ENCODE measurements at places on chromosomes 4 and X.

DNA sequence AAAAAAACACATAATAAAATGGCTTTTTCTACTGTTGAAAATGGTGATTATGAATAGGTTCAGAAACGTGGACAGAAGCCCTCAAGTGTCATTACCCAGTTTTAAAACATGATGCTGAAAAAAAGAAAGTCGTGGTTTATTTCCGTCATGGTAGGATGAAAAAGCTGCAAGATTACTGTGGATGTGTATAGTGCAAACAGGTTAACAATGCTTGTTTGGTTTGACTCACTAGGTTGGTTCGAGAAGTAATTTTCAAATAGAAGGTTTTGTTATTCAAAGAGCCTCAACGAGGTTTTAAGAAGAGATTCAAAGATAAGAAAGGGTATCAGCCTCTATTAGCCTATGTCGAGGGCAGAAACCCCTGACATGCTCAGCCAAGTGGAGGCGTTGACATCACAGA lies 2.5 kb upstream of the RXFP1 start:
- no peak for DNase-seq

GRCh38 chr4:89158884-89159503 lies 47.7 kb downstream of the TIGD2 start:
- DNase-seq = no peak

DNA sequence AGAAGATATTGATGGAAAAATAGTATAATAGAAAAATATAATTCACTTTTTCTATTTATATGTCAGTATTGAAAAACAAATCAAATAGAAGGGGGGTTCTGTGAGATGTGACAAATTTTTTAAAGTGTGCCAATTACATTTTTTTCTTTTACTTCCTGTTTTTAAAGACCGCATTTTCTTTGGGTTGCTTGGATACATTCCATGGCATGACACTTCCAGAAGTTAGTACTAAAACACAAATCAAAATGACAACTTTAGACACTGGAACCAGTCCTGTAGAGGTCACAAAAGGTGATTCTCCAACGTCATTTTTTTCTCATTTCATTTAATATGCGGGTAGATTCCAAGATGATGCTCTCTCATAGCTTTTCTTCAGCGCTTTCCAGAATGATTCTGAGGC lies 116.2 kb upstream of the GNPDA2 start:
- DNase-seq = no peak

DNA sequence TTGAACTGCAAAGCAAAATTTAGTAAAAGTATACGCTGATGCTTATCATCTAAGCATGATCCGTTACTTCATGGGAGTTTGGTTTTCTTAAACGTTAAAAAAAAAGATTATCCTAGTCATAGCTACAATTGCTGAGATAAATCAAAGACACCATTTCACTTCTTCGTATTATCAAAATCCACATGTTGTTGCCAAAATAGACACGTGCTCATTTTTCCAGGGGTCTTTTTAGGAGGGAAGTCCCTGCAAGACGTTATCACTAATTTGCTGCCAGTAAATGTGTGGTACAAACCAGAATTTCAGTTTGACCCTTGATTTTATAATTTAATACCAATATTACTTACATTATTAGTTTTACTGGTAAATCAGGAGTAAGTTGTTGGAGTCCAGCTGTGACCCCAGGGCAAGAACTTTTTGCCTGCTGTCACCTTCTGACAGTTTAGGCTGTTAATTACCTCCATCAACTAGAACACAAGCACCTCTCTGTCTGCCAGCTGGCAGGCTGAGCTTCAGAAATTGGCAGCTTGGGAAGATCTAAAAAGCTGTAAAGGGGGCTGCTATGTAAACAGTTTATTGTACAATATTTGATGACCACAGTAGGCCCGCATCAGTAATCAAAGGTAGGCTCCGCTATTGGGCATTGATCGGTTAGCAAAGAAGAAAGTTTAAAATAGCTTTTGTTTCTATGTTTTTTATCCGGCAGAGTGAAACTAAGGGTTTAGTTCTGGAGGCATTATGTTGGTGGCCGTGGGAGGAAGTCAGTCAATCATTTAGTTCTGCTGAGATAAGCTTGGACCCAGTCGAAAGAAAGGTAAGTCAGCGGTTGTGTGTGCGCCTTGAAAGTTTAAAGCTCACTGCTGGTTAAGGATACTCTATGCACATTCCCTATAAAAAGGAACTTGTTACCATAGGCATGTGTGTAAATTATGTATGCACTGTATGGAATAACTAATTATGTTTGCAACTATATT lies 196.4 kb downstream of the FBXO8 start:
- DNase-seq = no peak

DNA sequence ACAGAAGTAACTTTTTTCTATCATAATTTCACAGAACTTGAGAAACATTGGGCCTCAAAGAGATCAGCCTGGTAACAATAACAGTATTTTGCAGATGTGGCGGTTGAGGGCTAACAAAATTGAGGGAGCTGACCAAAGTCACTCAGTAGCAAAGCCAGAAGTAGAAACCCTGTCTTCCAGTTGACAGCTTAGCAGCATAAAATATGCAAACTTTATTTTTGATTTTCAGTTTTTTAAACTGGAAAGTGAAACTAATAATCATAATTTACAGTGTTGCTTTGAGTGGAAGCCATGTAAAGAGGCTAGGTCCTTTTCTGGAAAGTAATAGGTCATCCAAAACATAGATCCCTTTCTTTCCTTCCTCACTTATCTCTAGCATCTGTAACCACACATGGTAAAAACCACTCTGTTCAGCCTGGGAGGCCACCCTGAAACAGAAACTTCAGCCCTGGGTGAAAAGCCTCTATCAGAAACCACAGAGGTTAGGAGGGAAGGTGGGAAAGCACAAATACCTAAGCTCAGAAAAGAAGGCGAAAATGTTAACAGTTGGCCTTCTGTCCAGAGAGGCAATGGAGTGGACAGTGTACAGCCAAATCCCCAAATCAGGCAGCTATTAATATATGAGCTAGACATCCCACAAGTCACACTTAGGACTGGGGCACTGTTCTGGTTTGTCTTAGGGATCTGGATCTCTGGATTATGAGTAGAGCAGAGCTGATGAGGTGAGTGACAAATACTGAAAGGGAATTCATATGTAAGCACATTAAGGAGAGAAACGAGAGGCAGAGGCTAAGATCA lies 61.1 kb upstream of the ARSJ start:
- DNase-seq = no peak

DNA sequence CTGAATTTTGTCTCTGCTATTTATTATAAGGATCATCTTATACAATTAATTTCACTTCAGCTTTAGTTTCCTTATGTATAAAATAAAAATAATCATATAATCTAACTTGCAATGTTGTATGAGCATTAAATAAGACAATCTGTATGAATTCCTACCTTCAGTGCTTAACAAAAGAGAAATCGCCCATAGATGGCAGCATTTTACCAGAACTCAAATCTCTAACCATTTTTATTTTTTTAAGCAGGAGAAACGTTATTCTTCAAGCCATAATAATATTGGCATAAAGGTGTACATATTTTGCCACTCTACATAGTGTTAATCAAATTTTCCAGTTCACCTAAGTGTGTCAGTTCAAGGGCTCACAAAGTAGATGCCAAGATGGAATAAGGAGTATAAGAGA lies 78.8 kb downstream of the TMEM47 start:
- no peak for DNase-seq

DNA sequence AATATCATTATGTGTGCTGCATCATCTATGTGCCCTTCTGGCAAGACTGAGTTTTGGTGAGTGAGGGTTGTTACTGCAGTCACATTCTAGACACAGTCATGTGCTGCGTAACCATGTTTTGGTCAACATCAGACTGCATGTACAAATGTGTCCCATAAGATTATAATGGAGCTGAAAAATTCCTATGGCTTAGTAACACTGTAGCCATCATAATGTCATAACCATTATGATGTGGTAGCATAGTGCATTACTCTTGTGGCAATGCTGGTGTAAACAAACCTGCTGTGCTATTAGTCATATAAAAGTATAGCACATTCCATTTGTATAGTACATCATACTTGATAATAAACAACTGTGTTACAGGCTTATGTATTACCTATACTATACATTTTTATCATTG lies 198.1 kb upstream of the NUDT6 start:
- DNase-seq = no peak

DNA sequence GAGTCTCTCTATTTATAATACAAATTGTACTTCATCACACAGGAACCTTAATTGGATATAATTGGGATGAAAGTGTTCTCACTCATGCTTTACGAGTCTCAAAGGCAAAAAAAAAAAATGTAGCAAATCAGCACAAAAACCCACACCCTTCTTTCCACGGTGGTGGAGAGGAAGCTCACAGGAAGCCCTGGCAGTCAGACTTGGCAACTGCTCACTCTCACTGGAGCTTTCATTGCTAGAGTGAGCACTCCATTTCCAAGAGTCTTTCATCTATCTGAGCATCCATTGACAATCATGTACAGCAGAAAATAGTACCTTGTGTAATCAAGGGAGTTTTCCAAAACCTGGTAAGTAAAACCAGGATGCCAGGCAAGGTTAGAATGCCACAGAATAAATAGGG lies 2159.4 kb upstream of the AGA start:
- DNase-seq = no peak

- no peak for DNase-seq
These were observed 55.0 kb upstream of the TADA2B start for GRCh38 chr4:6988016-6988715.

DNA sequence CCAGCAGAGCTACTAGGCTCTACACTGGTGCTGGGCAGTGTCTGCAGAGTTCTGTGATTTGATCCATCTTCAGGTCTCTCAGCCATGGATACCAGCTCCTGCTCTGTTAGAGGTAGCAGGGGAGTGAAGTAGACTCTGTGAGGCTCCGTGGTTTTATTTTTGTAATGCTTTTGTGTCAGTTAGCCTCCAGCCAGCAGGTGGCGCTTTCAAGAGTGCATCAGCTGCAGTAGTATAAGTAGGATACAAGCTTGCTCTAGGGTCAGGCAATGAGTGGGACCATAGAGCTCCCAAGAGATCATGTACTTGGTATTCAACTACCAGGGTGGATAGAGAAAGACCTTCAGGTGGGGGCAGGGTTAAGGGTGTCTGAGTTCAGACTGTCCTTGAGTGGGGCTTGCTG lies 362.5 kb upstream of the TRAM1L1 start:
- DNase-seq = no peak

GRCh38 chr4:163744861-163745260 lies 250.4 kb downstream of the TMA16 start:
- no peak for DNase-seq

DNA sequence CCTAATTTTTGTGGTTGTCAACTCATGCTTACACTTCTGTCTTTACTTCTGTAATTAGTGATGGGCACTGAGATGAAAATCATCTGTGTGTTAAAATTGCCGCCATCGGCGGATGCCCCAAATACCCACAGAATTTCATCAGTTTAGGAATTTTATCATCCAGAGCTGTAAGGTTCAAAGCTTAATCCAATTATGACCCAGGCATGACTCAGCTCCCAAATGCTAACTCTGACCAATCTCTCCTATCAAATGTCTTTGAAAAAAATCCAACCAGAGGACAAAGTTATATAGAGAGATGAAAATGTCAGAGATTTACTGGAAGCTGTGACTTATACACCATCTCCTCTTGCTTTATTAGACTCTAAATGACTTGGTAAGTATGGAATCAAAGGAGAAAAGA lies 1048.7 kb upstream of the PRKX start:
- DNase-seq = no peak

DNA sequence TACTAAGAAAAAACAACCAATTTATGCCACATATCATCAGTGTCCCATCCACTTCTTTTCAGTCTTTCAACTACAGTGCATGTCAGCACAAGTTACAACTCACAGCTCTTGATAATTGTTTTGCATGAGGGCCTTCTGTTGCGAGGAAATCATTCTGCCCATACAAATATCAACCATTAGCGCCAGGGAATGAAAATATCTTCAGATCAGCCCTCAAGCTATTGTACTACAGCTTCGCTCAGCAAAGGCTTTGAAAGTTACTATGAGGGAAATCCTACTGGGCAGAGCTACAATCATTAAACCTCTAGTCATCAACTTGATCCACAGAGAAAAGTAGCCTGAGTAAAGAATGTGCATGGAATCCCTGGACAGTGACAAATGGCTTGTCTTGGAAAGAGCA lies 1023.6 kb upstream of the HS3ST1 start:
- no peak for DNase-seq

DNA sequence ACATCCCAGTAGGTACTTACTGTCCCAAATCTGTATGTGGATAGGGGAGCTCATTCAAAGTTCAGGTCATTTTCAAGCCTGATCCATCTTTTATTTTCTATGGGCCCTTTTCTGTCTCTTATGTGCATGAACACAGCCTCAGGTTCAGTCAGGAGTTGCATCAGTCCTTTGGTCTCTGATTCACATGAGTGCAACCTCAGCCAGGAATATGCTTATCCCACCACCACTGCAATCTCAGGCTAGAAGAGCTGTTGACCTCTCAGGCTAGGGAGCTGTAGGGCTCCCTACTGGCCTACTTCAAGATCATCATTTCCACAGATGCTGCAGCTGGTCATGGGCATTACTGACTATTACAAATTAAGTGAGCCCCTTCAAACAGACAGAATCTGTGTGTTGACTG lies 27.2 kb downstream of the AASDH start:
- no peak for DNase-seq

GRCh38 chrX:119094819-119095218 lies 22.0 kb downstream of the CT47C1 start:
- no peak for DNase-seq

- DNase-seq = peak; percentile 1
These were observed at the start of gene ETNPPL for GRCh38 chr4:108762559-108763225. ETNPPL (minus strand) TSS chr4:108763053; CDS start chr4:108762898, 155 bp downstream.

- DNase-seq = no peak
These were observed 1.3 kb upstream of the TET2 start for GRCh38 chr4:105145156-105145902.

DNA sequence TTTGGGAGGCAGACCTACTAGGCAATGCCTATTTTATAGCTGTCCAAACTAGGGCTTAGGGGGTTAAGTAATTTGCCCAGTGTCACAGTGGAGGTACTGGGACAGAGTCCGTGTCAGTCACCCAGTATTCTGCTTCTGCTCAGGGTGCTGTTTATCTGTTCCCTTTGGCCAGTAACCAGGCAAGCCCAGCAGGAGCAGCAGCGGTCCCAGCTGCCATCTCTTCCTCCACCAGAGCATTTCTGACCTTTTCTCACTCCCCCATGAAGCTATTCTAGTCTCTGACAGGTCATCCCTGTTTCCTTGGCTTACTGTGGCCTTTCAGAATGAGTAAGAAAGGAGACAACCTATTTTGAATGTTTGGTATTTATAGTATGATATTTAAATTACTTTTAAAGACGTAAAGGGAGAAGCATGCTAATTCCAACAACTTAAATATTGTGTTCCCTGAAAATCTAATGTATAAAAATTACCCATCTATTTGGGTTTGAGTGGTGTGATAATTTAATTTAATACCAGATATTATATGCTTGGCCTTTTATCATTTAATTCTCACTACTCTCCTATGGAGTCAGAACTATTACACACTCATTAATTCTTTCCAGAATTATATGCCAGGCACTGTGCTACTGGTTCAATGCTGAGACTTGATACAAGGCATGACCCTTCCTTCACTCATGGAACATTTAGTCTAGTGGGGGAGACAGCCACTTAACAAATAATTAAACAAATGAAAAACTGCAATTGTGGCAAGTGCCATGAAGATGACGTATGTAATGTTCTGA lies 60.6 kb downstream of the RPS6KA3 start:
- DNase-seq = no peak

GRCh38 chr4:4810092-4810774 lies 49.2 kb upstream of the MSX1 start:
- DNase-seq = no peak

GRCh38 chr4:171746418-171746817 lies 66.8 kb upstream of the GALNTL6 start:
- DNase-seq = no peak

All from activated CD4-positive, CD25-positive, alpha-beta regulatory T cell (primary cell).